Right lobe of liver (tissue), 6 donors: ENCODE measurements at places on chromosomes 16 and 17. TPM values are rescaled to one million over a fixed set of nuclear protein-coding genes. Genes with fewer than 3 reads are reported as not detected.

GRCh38 chr17:6098823-6099180, 28.6 kb downstream of the WSCD1 start:
- H3K36me3 ChIP-seq: no peaks in the 10 kb centered on the region
- no peak overlapping the region for H3K27ac ChIP-seq
- no peak overlapping the region for H3K4me3 ChIP-seq
- no peaks in the 10 kb centered on the region for H3K4me1 ChIP-seq
- DNase-seq: no peak

- H3K27me3 ChIP-seq: no peaks in the 10 kb centered on the region
- H3K27ac ChIP-seq: peak overlapping the region; percentile 82
- H3K4me3 ChIP-seq: peak overlapping the region; percentile 46
- no peaks in the 10 kb centered on the region for H3K36me3 ChIP-seq
Observed at GRCh38 chr17:80259457-80260068, 1.1 kb upstream of the RNF213 start.

DNA sequence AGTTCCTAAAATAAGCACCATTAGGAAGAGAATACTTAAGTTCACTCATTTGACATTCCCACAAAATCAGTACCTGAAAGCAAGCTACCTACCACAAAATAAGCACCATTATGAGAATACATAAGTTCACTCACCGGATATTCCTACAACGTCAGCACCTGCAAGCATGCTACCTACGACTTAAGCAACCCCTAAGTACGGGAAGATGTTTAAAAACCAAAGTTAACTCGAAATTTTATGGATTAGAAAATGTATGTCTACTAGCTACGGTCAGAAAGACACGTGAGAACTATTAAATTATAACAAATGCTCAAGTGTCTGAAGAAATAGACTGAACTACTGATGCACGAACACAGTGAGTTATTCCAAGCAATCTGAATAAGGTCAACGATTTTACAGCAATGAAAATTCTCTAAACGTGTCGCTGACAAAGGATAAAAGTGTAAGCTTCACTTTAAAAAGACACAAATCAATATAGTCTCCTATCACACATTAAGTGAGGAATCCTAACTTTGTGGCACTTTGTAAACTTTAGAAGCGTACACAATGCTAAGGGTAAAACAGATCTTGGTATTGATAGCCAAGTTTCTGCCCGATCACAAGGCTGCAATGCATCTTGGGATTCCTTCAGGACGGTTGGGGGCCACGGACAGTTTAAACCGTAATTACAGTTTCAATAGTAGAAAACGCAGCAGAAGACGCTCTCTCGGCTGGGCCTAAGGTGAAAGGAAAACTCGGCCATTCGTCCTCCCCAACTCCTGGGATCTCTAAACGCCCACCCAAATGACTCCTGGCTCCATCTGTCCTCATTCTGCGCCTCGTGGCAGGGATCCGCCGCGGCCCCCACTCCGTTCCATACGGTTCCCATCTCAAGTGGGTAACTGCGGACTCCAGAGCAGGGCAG, 1.3 kb downstream of the GSPT1 start:
- peak overlapping the region; percentile 86 for H3K4me3 ChIP-seq
- no peaks in the 10 kb centered on the region for H3K4me1 ChIP-seq
- no peak for DNase-seq

GRCh38 chr17:63001689-63002394, 35.8 kb downstream of the TANC2 start:
- no peak overlapping the region for H3K4me3 ChIP-seq
- no peaks in the 10 kb centered on the region for H3K27me3 ChIP-seq
- no peaks in the 10 kb centered on the region for H3K4me1 ChIP-seq
- H3K27ac ChIP-seq: no peak overlapping the region
- no peaks in the 10 kb centered on the region for H3K36me3 ChIP-seq

DNA sequence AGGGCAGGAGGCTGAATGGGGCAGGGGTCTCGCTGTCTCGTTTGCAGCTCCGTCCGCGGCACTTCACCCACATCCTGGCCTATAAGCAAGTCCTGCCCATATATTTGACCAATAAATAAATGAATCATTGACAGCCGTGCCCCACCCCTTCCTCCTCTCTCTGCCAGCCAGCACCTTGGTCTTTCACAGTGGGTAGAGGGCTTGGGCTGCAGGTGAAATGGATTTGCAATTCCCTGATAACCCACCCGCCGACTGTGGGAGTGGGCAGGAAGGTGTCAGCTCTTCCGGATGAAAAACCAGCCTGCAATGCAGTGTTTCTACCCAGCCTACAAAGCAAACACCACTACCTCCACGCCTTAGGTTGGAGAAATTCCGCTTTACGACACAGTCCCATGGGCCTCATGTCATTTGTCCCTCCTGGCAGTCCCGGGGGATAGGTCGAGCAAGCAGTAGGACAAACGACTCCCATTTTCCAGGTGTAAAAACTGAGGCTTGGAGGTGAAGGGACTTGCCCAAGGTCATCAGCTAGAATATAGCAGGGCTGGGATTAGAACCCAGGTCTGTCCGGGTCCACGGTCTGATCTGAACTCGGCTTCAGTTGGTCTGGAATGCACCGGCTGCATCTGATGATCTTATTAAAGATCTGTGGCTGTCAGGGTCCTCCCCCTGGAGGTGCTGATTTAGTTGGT, 79.0 kb downstream of the ABCC1 start:
- no peak for DNase-seq
- no peaks in the 10 kb centered on the region for H3K27me3 ChIP-seq
- no peaks in the 10 kb centered on the region for H3K36me3 ChIP-seq
- no peak overlapping the region for H3K4me3 ChIP-seq
- H3K27ac ChIP-seq: no peak overlapping the region
- peaks cover 10% of the 10 kb centered on the region for H3K4me1 ChIP-seq

- DNase-seq: no peak
- no peaks in the 10 kb centered on the region for H3K4me1 ChIP-seq
- H3K4me3 ChIP-seq: no peak overlapping the region
- no peaks in the 10 kb centered on the region for H3K36me3 ChIP-seq
Observed at GRCh38 chr16:13130586-13130985, 229.2 kb downstream of the SHISA9 start.

DNA sequence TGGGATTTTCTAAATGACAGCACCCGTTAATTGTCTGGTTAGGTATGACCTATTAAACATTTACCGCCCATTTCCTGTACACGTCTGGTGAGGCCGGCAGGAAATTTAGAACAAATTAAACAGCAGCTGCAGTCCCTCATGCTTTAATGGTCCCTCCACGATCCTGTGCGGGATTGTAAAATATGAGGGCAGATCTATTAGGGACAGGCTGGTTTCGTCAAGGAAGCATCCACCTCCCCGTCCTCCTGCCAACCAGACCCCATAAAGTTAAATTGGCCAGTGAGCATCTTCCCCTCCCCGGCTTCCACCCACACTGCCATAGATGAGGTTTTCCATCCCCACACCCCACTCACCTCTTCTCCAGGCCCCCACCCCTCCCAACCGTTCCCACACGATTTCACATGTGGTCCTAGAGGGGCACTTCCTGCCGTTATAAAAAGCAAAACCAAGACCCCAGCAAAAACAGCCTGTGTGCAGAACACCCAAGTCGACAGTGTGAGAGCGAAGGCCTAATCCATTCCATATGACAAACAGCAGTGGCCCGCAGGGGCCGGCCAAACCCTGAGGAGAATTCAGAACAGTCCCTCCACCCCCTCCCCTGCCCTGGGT, 331.9 kb downstream of the FOXL1 start:
- no peaks in the 10 kb centered on the region for H3K27me3 ChIP-seq
- no peak overlapping the region for H3K4me3 ChIP-seq
- no peak overlapping the region for H3K27ac ChIP-seq
- DNase-seq: no peak
- H3K36me3 ChIP-seq: no peaks in the 10 kb centered on the region
- no peaks in the 10 kb centered on the region for H3K4me1 ChIP-seq

DNA sequence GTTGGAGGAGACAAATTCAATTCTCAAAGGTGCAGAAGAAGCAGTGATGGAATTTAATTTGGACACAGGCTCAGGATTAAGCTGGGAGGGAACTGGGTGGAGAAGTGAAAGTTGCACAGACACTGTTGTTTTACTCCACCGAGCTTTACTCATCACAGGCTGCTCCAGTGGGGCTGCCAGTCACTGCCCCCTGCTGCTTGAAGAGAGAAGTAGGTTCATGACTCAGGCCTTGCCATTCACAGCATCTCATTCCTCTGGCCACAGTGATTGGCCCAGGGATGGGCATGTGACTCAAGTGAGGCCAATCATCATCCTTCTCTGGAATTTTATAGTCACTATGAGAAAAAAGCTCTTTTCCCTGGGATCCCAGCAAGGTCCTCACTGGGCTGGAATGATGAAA, 11.8 kb downstream of the GNAO1 start:
- no peaks in the 10 kb centered on the region for H3K27me3 ChIP-seq
- DNase-seq: no peak
- H3K36me3 ChIP-seq: no peaks in the 10 kb centered on the region
- peaks cover 24% of the 10 kb centered on the region for H3K4me1 ChIP-seq
- no peak overlapping the region for H3K4me3 ChIP-seq

Gene C1QTNF8
- total RNA-seq: not detected

GRCh38 chr16:30609926-30610839, at the start of gene ZNF689:
Gene ZNF689 (minus strand): TSS chr16:30610389. CDS start chr16:30610041, 348 bp downstream.
- H3K4me3 ChIP-seq: peak within 1 kb of the TSS; percentile 71
- H3K36me3 ChIP-seq: no peaks in the 10 kb centered on the region
- H3K27ac ChIP-seq: peak within 1 kb of the TSS; percentile 100
- DNase-seq: peak; percentile 92
- no peaks in the 10 kb centered on the region for H3K27me3 ChIP-seq

DNA sequence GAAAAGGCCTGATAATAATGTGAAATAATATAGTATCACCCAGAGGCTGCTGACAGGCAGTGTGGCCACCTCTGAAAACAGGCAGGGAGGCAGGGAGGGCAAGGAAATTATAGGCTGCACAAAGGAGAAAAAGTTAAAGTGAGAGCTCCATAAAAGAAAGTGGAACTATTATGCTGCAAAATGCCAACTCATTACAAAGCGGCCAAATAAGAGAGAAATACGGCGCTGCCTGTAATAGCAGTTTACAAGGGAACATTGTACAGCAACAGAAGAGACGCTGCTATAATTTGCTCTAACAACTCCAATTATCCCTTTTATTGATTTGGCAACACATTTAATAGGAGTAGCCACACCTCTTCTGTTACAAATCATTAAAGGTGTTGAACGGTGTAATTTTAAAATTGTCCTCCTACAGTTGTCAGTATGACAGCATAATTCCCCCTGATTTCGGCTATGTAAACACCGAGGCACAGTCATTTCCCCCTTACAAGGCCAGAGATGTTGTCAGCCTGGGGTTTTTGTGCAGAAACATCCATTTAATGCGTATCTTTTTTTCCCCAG, 120.3 kb downstream of the MRM1 start:
- H3K4me1 ChIP-seq: no peaks in the 10 kb centered on the region
- H3K4me3 ChIP-seq: peak overlapping the region; percentile 32
- no peak for DNase-seq
- H3K27me3 ChIP-seq: no peaks in the 10 kb centered on the region
- H3K36me3 ChIP-seq: no peaks in the 10 kb centered on the region

DNA sequence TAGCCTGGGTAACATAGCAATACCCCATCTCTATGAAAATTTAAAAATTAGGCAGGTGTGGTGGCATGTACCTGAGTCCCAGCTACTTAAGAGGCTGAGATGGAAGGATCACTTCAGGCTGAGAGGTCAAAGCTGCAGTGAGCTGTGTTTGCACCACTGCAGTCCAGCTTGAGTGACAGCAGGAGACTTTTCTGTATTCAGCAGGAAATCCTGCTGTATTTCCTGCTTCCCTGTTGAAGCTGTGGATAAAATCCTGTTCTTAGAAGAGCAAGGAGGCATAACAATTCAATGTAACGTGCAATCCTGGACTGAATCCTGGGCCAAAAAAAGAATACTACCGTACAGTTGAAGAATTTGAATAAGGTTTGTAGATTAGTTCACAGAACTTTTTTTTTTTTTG, 62.2 kb downstream of the FBXL20 start:
- H3K27ac ChIP-seq: no peak overlapping the region
- no peaks in the 10 kb centered on the region for H3K36me3 ChIP-seq
- no peaks in the 10 kb centered on the region for H3K4me1 ChIP-seq

Gene C16orf89
- not detected for total RNA-seq

Gene PPY
- total RNA-seq: not detected

DNA sequence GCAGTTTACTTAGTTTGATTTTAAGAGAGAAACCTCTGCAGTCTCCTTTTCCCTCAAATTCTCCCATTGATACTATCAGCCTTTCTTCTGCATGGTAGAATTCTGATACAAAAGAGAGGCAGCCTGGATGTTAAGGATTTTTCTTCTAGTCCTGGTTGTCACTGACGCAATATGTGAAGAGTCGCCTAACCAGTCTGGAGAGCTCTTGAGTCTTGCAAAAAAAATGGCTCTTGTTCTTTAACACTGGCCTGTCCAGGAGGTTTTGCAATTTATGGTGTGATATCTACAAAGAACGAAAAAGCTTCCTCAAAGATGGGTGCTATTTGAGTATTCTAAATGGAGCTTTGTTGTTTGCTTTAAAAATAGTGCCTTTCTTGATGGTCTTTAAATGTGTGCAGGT, 28.9 kb downstream of the COX10 start:
- H3K4me1 ChIP-seq: no peaks in the 10 kb centered on the region
- no peak for DNase-seq
- no peak overlapping the region for H3K27ac ChIP-seq
- H3K27me3 ChIP-seq: no peaks in the 10 kb centered on the region
- H3K4me3 ChIP-seq: no peak overlapping the region
- H3K36me3 ChIP-seq: no peaks in the 10 kb centered on the region

- no peak overlapping the region for H3K27ac ChIP-seq
- H3K27me3 ChIP-seq: no peaks in the 10 kb centered on the region
- DNase-seq: no peak
- no peaks in the 10 kb centered on the region for H3K36me3 ChIP-seq
Observed at GRCh38 chr16:80741724-80742123, 62.7 kb downstream of the CDYL2 start.

Gene GHDC
- total RNA-seq: 11.5 TPM
